ENCODE measurements at places on chromosomes 5 and 9.

DNA sequence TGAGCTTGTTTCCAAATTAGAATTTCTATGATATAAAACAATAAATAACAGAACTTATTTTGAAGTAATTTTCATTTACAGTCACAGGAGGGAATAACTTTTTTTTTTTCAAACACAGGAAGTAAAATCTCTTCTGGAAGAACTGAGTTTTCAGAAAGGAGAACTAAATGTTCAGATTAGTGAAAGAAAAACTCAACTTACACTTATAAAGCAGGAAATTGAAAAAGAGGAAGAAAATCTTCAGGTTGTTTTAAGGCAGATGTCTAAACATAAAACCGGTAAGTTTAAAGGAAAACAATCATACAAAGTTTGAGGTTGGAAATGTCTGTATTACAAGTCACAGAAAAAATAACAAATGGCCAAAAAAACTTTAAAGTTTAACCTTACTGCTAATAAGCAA lies 41.6 kb downstream of the RAB14 start:
- DNase-seq = no peak

- DNase-seq = no peak
Observed at GRCh38 chr5:74617202-74617601, 23.3 kb downstream of the ENC1 start.

DNA sequence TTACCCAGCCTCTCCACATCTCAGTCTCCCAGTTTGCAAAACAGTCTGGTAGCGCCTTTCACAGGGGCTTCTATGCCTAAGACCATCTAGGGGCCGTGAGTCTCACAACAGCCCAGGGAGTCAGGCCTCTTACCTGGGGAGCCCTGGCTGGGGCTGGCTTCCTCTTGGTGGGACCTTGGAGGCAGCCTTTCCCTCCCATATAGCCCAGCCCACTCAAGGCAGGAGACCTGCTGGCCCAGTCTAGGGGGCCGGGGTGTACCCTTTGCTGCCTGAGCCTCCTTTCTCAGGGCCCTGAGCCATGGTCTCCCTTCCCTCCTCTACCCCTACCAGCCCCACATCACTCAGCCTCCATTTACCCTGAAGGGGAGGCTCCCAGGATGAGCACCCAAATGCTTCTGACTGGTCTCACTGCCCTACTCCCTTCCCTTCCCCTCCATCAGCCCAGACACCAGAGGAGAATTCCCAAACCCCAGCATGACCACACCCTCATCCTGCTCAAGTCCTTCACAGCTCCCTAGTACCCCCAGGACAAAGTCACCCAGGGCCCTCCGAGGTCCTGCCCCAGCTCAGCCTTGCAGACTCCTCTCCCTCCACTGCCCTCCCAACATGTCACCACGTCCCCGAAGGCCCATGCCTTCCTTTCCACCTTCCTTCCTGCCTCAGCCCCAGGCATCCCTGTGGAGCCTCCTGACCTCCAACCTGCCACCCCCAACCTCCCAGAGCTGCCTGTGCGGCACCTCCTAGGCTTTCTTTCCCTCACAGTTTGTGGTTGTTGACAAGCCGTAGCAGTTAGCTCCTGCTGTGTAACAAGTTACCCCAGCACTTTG lies 55.3 kb downstream of the BARX1 start:
- DNase-seq = no peak

DNA sequence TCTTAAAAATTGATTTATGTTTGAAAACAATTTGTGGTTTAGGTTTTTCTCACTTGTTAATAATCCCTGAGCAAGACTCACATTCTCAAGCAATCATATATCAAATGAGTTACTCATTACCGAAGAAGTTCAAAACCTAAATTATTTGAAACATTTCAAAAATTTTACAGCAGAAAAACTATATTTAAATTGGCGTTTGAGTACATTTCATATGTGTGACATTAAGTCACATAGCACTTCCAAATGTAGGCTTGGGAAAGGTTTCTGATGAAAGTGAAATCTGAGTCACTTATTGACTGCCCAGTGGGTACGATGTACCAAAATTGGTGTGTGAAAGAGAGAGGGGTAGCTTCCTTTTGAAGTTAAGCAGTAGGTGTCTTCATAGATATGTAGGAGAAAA lies 411.4 kb upstream of the SGCD start:
- DNase-seq = peak; percentile 20

DNA sequence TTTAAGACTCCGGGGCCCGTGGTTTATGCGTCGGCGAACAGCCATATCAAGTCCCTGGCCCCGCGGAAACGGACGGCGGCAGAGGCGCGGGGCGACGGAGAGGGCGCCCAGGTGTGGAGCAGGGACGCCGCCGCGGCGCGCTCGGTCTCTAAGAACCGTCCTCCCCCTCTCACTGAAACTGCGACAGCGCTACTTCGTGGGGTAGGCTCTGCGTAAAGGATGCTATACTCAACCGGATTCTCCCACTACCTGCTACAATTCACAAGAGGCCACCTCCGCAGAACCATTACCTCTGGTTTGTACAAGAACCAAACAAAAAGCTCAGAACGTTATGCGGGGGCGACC lies 404 bp downstream of the MRNIP start:
- DNase-seq = peak; percentile 35

DNA sequence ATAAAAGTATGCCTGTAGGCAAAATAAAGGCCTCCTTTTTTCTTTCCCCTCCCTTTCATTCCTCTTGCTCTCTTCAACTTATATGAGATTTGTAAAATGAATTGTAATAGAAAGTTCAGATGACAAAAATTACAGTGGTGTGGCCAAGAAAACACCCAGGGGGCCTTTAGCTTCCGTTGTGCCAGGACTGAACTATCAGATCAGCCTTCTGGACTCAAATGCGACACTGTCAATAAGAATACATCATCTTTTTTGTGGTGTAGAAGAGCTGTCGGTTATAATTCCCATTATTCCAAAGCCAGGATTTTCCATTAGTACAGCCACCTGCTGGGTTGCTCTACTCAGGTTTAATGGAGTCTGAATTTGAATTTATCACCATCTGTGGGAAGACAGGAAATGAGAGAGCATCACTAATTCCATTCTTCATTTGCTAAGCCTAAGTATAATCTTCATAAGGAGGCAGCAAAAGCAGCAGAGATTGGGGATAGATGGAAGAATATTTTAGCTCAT lies 443.4 kb downstream of the ANXA1 start:
- no peak for DNase-seq

DNA sequence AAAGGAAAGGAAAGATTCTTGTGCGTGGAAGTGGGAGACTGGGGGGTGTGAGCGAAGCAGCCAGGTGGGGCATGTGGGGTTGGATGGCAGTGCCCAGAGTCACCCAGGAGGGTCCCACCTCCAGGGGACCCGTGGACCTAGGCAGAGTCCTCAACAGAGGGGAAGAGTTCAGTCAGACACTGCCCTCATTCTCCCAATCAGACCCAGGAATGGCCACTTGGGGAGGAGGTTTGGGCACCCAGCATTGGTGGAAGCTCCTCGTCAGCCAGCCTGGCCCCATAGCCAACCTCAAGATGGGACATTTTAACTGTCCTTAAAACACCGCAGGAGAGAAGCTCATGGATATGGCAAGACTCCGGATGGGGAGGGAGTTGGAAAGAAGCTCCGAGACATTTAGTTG lies 21.9 kb upstream of the LAMC3 start:
- no peak for DNase-seq

- DNase-seq = peak; percentile 55
Observed at GRCh38 chr5:78008356-78008967, 232.3 kb upstream of the TBCA start.

Measured in EH (cell line).